ENCODE measurements at places on chromosomes 16 and 17.

DNA sequence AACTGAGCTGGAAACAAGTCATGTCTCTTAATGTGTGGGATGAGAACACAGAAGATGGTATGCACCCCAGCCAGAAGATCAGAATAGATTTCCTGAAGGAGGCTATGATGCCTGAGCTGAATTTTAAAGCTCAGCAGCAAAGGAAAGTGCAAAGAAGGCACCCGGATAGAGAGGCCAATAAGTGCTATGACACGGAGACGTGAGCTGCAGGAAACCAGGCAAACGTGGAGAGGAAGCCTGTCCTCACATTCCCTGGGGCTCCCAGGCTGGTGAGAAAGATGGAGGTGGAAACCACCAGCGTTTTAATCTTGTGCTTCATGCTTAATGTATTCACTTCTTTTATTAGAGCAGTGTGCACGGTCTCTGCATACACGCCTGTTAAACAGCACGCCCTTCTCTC, 302.1 kb downstream of the HAPSTR1 start:
- no peak for DNase-seq

DNA sequence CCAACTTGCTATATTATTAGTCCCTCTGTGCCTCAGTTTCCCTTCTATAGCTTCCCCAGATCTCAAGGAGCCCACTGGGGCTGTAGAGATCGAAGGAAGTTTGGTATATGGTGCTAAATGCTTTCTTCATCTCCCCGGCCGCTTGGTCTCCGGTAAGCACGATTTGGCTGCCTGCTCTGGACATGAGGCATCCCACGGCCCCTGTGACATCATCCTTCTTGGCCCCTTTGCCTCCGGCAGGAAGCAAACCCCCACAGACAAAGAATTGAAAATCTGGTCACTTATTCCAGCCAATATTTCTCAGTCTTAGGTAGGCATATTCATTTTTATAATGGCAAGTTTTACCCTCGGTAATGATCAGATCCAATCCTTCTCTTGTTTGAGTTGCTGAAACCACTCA, 65.8 kb downstream of the WSCD1 start:
- no peak for DNase-seq

GRCh38 chr16:88722784-88723506, 16.6 kb downstream of the CTU2 start:
- DNase-seq = no peak

- no peak for DNase-seq
These were observed 468.1 kb downstream of the SOX9 start for GRCh38 chr17:72588961-72589360.

DNA sequence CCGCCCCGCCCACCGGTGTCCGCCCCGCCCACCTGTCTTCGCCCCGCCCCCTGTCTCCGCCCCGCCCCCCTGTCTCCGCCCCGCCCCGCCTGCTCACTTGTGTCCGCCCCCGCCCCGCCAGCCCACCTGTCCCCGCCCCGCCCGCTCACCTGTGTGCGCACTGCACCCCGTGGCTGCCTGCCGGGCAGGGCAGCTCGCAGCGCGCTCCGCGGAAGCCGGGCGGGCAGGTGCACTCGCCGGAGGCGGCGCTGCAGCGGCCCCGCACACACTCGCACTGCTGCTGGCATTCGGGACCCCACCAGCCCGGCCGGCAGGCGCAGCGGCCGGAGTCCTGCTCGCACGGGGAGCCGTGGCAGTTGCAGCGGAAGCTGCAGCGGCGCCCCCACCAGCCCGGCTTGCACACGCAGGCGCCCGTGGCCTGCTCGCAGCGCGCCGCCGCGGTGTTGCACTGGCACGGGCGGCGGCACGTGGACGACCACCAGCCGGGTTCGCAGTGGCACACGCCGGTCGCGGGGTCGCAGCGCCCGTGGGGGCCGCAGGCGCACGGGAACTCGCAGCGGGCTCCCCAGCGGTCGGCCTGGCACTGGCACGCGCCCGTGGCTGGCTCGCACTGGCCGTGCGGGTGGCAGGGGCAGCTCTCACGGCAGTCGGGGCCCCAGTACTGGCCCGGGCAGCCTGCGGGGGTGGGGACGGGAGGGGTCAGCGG, 2.1 kb downstream of the SCARF1 start:
- DNase-seq = no peak

DNA sequence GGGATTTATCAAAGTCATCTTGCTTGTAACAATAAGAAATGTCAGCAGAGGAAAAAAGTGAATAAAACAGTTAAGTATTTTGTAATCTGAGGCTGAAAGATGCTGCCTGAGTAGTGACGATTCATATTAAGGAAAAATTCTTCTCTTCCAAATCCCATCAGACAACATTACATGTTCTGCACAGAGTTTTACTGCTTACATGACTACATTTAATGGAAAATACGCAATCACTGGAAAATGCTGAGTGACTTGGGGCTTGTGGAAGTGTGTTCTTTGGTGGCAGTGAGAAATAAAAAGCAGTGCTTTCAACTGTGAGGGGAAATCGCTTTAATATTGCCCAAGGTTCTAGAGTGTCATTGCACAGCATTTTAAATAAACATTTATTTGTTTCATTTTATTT, 1025.2 kb upstream of the GOT2 start:
- no peak for DNase-seq

DNA sequence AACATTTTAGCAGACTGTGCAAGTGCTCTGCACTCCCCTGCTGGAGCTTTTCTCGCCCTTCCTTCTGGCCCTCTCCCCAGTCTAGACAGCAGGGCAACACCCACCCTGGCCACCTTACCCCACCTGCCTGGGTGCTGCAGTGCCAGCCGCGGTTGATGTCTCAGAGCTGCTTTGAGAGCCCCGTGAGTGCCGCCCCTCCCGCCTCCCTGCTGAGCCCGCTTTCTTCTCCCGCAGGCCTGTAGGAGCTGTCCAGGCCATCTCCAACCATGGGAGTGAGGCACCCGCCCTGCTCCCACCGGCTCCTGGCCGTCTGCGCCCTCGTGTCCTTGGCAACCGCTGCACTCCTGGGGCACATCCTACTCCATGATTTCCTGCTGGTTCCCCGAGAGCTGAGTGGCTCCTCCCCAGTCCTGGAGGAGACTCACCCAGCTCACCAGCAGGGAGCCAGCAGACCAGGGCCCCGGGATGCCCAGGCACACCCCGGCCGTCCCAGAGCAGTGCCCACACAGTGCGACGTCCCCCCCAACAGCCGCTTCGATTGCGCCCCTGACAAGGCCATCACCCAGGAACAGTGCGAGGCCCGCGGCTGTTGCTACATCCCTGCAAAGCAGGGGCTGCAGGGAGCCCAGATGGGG, 3.1 kb downstream of the GAA start:
- no peak for DNase-seq

Data from CMK (cell line).